NCI-H1694 (cell line): ENCODE measurements at places on chromosomes 7 and 10.

DNA sequence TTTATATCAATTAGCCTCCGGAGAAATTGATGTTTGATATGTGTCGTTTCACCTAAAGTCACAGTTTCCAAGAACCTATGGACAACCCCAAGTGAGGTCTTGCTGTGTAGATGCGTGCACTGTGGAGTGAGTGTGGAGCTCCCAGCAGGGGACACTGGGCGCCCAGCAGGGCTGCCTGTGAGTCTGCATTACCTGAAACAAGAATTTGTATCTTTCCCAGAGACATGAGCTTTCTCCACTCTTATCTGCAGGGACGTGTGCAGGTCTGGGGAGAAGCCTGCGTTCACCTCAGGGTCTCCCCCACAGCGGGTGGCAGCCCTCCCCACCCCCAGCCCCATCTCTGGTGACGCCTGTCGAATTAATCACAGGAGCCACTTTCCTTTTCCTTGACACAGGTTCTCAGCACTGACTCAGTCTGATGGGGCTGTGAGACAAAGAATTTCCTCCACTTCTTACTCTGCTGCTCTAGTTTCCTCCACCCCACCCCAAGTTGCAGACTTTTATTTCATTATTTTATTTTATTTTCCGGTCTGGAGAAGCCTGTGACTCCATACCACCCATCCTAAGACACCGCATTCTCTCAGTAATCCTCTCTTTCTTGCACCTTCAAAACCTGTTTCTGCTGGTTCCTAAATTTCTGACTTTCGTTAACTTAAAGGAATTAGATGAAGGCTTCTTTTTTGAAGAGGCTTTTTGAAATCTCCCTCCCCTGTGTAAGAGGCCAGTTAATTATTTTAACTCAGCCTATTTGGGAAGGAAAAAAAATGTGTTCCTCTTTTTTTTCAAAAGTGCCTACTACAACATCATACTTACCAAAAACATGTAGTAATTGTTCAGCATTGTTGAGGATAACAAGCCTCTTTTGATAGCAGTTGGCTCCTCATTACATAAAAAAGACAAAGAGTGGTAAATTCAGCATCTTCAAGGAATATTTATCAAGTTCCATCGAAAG lies 17.0 kb upstream of the INSIG1 start:
- DNase-seq: no peak

GRCh38 chr7:92598310-92598981 lies 8.3 kb upstream of the FAM133B start:
- no peak for DNase-seq

DNA sequence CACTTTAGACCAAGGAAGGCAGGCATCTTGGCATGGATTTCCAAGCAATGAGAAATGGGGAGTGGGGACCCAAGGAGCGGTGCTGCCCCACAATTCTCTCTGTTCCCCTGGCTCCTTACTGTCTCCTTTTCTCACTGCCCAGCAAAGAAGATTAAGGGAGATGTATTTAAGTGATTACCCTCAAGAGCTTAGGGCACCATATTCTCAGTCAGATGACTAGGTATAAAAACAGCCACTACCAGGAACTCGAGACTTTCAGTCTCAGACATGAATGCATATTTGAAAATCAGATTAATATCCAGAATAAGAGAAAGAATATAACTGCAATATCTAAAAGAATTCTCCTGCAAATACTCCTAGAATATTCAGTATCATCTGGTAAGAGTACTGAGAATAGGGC lies at the start of gene ABLIM1:
TSS of gene ABLIM1 (minus strand) at position 101 of the 400 bp plus-strand sequence. CDS start at position 26, 75 bp downstream.
- DNase-seq: no peak

- no peak for DNase-seq
These were observed 89.0 kb downstream of the AMPH start for GRCh38 chr7:38542156-38542555.

DNA sequence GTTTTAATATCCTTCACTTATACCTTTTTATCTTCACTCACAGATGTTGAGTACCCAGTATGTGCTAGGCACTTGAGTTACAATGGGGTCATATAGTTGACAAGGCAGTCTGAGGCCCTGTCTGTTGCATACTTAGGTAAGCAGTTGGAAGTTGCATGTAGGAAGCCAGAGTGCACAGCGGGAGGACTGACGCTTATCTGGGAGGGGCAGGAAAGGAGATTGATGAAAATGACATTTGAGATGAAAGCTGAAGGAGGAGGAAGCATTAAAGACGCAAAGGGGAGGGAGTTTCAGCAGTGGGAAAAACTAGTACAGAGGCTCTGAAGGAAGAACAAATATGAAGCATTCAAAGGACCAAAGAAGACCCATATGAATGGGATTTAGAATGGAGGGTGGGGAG lies 266.2 kb downstream of the HTR7 start:
- DNase-seq: no peak

- no peak for DNase-seq
These were observed 25.2 kb upstream of the PLXDC2 start for GRCh38 chr10:19791032-19791431.
